Vagina (tissue), 2 donors: ENCODE measurements at places on chromosomes 7 and 10.

DNA sequence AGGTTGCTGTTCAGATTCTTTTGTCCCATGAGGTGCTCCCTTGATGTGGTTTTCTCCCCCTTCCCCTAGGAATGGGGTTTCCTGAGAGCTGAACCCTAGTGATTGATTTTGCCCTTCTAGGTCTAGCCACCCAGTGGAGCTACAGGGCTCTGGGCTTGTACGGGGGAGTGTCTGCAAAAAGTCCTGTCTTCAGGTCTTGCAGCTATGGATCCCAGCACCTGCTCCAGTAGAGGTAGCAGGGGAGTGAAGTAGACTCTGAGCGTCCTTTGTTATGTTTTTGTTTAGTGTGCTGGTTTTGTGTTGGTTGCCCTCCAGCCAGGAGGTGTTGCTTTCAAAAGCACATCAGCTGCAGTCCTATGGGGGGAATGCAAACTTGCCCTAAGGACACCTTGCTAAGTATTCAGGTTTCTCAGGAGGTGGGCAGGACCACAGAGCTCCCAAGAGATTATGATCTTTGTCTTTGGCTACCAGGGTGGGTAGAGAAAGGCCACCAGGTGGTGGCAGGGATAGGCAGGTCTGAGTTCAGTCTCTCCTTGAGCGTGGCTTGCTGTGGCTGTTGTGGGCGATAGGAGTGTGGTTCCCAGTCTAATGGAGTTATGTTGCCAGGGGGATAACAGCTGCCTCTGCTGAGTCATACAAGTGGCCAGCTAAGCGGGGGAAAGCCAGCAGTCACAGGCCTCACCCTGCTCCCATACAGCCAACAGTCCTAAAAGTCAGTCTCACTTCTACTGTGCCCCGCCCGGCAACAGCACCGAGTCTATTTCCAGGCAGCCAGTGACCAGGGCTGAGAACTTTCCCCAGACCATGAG lies 92.4 kb upstream of the JCAD start:
- no peak for DNase-seq

GRCh38 chr7:157465891-157466866 lies 129.4 kb downstream of the DNAJB6 start:
- DNase-seq, result no peak

DNA sequence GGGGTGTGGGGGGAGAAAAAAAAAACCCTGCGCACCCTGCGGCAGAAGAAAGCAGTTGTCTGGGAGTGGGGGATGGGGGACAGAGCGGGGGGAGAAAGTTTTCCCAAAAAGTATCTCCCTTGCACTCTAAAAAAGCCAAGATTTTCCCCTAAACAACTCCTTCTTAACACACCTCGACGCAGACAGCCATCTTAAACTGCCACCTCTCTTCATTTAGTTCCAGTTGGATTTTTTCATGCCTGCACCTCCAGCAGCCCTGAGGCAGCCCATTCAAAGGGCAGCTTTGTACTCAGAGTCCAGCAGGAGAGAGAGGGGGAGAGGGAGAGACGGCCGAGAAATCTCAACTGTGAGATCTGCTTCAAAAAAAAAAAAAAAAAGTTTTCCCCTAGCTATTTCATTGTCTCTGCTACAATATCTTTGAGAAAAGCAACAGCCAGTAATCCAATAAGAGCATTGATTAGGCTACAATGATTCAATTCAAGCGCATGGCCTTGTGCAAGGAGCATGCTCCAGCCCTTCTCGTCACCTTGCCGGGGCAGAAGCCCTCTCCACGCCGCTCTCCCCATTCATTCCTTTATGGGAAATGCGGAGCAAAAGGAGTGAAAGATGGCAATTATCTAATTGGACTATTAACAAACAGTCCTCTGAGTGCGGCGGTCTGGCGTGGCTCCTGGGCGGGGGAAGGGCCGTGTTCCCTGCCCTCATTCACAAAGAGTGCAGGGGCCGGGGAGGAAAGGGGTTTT lies 939 bp upstream of the VAX1 start:
- peak; percentile 19 for DNase-seq

- DNase-seq, result no peak
Observed at GRCh38 chr7:104943502-104944343, 70.3 kb upstream of the KMT2E start.

- DNase-seq, result no peak
Observed at GRCh38 chr10:3397231-3397630, 224.6 kb upstream of the PITRM1 start.
